ENCODE measurements at places on chromosomes 7 and 10. TPM values are rescaled to one million over a fixed set of nuclear protein-coding genes. Genes with fewer than 3 reads are reported as not detected.
A peak's percentile ranks its signal among the peaks of the same experiment; 100 is the strongest.

GRCh38 chr10:96645191-96645721 is 58.4 kb upstream of the TM9SF3 start:
- H3K27me3 ChIP-seq, result no peaks in the 10 kb centered on the region
- no peaks in the 10 kb centered on the region for H3K4me1 ChIP-seq
- peak; percentile 36 for DNase-seq
- no peaks in the 10 kb centered on the region for H3K36me3 ChIP-seq

DNA sequence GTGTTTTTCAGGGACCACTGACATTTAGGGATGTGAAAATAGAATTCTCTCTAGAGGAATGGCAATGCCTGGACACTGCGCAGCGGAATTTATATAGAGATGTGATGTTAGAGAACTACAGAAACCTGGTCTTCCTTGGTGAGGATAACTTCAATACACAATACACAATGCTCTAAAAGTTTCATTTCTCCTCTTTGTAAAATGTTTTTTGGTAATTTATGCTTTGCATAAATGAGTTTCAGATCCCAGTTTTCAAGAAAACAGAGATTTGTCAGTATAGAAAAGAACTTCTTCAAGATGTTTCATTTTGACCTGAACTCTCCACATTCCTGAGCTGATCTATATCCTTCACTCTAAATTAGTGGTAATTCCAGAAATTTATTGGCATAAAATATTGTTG is 14.2 kb downstream of the ZNF92 start:
- no peaks in the 10 kb centered on the region for H3K27me3 ChIP-seq
- H3K4me3 ChIP-seq, result no peak overlapping the region
- peaks cover 36% of the 10 kb centered on the region for H3K36me3 ChIP-seq
- DNase-seq, result no peak
- H3K27ac ChIP-seq, result no peak overlapping the region
- H3K4me1 ChIP-seq, result no peaks in the 10 kb centered on the region

DNA sequence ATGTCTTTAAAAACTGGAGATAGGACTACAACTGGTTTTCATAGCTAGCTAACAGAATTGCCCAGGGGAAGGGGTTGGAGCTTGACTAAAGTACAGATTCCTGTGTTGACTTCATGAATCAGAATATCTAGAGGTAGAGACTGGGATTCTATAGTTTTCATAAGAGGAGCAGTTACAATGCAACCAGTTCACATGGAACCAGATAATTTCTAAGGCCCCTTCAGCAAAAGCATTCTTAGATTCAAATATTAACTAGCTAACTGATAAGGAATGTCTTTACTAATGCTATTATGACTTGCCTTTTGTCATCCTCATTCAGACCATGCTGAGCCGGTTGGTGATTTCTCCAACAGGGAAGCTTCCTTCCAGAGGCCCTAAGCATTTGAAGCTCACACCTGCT is 5.7 kb downstream of the WEE2 start:
- H3K27me3 ChIP-seq, result no peaks in the 10 kb centered on the region
- H3K4me3 ChIP-seq, result no peak overlapping the region
- no peaks in the 10 kb centered on the region for H3K4me1 ChIP-seq
- no peak overlapping the region for H3K27ac ChIP-seq
- DNase-seq, result no peak
- H3K36me3 ChIP-seq, result no peaks in the 10 kb centered on the region

DNA sequence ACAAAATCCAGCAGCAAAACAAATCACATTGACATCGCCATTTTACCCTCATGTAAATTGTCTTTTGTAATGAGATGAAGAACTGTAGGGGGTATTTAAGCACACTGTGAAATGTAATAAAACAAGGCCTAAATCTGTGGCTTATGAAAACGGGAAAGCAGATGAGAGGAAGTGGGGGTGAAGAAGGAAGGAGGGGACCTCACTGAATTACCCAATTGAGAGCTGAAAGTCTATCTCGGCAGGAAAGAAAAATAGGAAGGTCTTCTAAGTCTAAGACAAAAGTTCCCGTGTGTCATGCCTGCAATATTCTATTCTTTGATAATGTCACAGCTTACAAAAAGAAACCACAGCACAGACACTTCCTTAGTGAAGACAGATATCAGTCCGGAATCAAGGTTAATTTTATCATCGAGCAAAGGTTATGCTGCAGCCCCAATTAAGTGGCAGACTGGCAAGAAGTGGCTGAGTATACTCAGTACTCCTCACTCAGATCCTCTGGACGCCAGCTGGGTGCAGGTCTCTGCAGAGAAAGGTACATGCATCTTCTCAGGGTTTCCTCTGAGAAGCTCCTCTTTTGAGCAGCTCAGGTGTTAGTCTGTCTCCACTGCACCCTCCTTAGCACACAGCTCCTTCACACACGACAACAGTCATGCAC is 239.7 kb downstream of the FANK1 start:
- no peak overlapping the region for H3K4me3 ChIP-seq
- DNase-seq, result no peak
- no peaks in the 10 kb centered on the region for H3K27me3 ChIP-seq
- peaks cover 4% of the 10 kb centered on the region for H3K4me1 ChIP-seq
- H3K36me3 ChIP-seq, result no peaks in the 10 kb centered on the region

- DNase-seq, result no peak
- peaks cover 18% of the 10 kb centered on the region for H3K27me3 ChIP-seq
- no peaks in the 10 kb centered on the region for H3K36me3 ChIP-seq
- H3K27ac ChIP-seq, result no peak overlapping the region
- no peak overlapping the region for H3K4me3 ChIP-seq
These were observed 321.7 kb downstream of the WDR37 start for GRCh38 chr10:1377740-1378397.

GRCh38 chr7:32879460-32879859 is 12.1 kb downstream of the KBTBD2 start:
- H3K4me1 ChIP-seq, result peaks cover 77% of the 10 kb centered on the region
- no peaks in the 10 kb centered on the region for H3K27me3 ChIP-seq
- peaks cover 11% of the 10 kb centered on the region for H3K36me3 ChIP-seq
- DNase-seq, result no peak
- H3K27ac ChIP-seq, result peak overlapping the region; percentile 41

DNA sequence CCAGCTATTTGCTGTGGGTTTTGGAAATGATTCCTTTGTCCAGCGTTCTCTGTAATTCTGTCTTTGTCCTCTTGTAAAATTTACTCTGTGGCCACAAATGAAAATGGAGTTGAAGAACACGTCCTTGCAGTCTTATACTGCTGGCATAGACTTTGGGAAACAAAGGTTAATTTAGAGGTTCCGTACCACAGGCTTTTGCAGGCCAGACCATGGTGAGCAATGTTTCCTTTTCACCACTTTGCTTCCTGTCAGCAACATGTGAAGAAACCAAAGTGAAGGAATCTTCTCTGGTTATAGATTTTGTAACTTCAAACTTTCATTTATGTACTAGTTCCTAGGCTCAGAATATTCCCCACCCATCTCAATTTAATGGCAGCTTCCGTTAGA is 488.5 kb downstream of the MDFIC start:
- no peaks in the 10 kb centered on the region for H3K4me1 ChIP-seq
- no peaks in the 10 kb centered on the region for H3K27me3 ChIP-seq
- no peak overlapping the region for H3K27ac ChIP-seq
- no peak for DNase-seq

- H3K27me3 ChIP-seq, result no peaks in the 10 kb centered on the region
- no peak overlapping the region for H3K27ac ChIP-seq
- no peaks in the 10 kb centered on the region for H3K36me3 ChIP-seq
- no peak overlapping the region for H3K4me3 ChIP-seq
These were observed 94.0 kb upstream of the FAM180A start for GRCh38 chr7:135842446-135843179.

GRCh38 chr7:107210400-107210799 is 41.6 kb downstream of the HBP1 start:
- DNase-seq, result no peak
- no peak overlapping the region for H3K27ac ChIP-seq
- peaks cover 5% of the 10 kb centered on the region for H3K4me1 ChIP-seq
- no peak overlapping the region for H3K4me3 ChIP-seq

- no peak overlapping the region for H3K27ac ChIP-seq
- no peaks in the 10 kb centered on the region for H3K4me1 ChIP-seq
- no peak for DNase-seq
- H3K4me3 ChIP-seq, result no peak overlapping the region
- no peaks in the 10 kb centered on the region for H3K27me3 ChIP-seq
These were observed 69.8 kb upstream of the PLXNA4 start for GRCh38 chr7:132646052-132646451.

DNA sequence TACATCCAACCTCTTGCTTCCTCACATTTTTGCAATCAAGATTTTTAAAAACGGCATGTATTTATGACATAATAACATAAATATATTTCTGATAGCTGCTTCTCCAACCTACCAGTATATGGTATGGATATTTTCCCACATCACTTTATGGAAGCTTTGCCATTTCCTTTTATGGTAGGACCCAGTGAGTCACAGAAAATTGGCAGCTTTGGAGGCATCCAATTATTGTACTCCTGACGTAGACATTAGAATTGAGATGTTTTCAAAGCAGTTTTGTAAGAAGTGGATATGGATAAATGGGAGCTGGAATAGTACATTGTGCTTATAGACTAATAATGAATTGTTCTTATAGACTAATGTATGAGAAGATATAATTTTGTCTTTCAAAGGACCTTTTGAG is 23.8 kb upstream of the BICC1 start:
- no peak for DNase-seq
- peaks cover 3% of the 10 kb centered on the region for H3K4me1 ChIP-seq
- no peaks in the 10 kb centered on the region for H3K27me3 ChIP-seq

DNA sequence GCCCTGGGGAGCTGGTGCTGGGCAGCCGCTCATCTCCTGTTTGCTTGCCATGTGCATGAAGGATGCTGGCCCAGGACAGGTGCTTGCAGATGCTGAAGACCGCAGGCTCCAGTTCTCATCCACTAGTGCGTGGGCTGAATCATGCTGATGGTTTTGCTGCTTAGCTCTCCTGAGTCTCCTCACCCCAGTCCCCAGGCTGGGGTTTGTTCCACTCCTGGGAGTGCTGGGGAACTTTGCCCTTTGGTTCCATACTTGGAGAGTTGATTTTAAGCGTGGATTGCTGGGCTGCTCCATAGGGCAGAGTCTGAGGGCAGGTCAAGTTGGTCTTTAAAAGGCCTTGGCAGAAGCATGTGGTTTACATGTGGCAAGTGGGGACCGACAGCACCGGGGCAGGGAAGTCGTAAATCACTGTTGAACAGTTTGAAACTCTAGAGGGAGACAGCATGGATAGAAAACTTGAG is 9.1 kb downstream of the DYNC2I1 start:
- no peaks in the 10 kb centered on the region for H3K27me3 ChIP-seq
- peak overlapping the region; percentile 98 for H3K27ac ChIP-seq
- peaks cover 22% of the 10 kb centered on the region for H3K4me1 ChIP-seq

Gene SYT15B
- total RNA-seq, result 2.0 TPM

Gene MMRN2
- 22.7 TPM for total RNA-seq

Gene UPK3BL2
- total RNA-seq, result 2.1 TPM

Gene CTNNA3
- 116 TPM for total RNA-seq

Gene FAM25C
- total RNA-seq, result not detected

All from heart left ventricle (tissue), 16 donors.